ENCODE measurements at places on chromosomes 16 and 17. TPM values are rescaled to one million over a fixed set of nuclear protein-coding genes. Genes with fewer than 3 reads are reported as not detected.

The PHKB gene
- total RNA-seq = 64.8 TPM

The NECAB2 gene
- not detected for total RNA-seq

The HEATR3 gene
- total RNA-seq = 16.5 TPM

The LITAFD gene
- not detected for total RNA-seq

The OR3A3 gene
- not detected for total RNA-seq

The PIRT gene
- 6.4 TPM for total RNA-seq

GRCh38 chr16:81545470-81546250 is 101.1 kb downstream of the CMIP start:
- no peak for DNase-seq

DNA sequence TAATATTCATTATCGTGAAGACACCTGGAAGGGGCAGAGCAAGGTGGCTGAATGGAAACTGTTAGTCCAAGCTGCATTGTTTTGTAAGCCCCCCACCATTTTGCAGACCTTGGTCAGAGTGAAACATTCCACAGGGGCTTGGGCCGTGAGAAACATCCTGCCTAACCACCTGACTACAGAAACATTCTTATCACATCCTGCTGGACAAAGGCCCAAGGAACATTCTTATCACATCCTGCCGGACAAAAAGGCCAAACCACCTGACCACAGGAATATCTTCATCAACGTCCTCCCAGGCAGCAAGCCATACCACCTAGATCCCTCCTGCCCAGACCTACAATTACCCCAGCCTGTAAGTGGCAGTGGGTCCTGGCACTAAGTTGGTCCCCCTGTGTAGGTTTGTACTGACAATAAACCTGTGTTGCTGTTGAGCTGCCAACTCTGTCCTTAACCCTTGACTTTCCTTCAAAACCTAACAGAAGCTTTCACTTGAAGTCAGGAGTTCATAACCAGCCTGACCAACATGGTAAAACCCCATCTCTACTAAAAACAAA is 19.6 kb downstream of the ATF7IP2 start:
- no peak for DNase-seq

DNA sequence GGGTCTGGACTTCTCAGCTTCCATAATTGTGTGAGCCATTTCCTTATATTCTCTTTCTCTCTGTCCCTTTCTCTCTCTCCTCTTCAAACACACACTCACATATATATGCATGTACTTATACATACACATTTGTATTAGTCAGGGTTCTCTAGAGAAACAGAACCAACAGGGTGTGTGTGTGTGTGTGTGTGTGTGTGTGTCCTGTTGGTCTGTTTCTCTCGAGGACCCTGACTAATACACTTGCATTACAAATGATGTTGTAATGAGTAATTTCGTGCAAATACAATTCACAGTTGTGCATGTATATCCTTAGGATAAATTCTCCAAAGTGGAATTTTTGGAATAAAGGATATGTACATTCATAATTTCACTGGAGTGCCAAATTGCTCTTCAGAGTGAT is 115.3 kb downstream of the NPIPB5 start:
- no peak for DNase-seq

- DNase-seq = peak; percentile 34
Observed at GRCh38 chr17:73096211-73096610, 3.7 kb upstream of the SLC39A11 start.

DNA sequence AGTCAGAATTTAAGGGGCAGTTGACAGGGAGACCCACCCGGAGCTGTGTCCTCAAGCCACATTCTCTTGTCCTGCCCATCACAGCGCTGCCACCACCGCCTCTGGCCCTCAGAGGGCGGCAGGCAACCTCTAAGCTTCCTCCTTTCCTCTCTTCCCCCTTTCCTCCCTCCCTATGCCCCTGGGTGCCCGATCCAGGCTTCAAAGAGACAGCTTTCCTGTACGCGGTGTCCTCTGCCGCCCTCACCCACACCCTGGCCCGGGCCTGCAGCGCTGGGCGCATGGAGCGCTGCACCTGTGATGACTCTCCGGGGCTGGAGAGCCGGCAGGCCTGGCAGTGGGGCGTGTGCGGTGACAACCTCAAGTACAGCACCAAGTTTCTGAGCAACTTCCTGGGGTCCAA is 23.5 kb downstream of the WNT9B start:
- no peak for DNase-seq

DNA sequence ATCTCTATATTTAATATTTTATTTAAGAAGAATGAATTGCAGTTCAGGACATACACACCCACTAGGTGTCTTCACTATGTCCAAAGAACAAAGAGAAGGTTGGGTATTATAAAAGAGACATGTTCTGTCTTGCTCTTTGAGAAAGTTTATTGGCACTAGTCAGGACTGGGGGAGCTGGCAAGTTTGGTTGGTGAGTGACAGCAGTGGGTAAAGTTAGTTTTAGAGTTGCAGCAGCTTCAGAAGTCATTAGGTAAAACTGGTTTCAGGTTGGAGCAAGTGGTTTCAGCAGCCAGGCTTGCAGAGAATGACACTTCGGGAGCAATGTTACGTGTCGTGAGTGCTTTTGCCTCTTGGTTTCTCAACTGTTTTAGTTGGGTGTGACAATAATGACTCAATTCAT is 142.2 kb upstream of the HS3ST3A1 start:
- DNase-seq = no peak

DNA sequence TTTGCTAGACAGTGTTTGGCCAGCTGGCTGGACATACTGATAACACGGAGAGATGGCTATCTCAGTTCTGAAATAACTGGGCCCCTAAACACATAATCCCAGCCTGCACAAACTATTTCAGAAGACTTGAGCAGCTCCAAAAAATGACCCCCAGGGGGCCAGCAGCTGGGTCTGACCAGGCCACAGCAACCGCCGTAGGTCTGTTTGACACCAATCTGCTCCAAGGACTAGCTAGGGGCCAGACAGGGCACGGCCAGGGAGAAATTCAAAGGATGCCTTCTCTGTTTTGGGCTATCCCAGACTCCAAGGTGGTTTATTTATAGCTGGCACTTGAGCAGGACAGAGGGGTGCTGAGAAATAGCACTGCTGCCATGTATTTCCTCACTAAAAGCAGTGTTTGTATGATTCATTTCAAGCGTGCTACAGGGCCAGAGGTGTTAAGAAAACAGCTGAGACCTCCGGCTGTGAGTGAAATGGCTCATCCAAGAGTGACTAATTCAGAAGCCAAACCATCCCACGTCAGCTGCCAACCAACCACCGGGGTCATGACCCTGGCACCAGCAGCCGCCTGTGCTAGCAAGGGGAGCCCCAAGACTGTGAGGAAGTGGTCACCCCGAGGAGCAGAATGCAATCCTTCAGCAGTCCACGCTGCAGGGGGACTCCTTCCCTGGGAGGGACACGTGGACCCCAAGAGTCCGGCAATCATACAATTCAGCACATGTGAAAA is 5.7 kb downstream of the GGA2 start:
- no peak for DNase-seq

DNA sequence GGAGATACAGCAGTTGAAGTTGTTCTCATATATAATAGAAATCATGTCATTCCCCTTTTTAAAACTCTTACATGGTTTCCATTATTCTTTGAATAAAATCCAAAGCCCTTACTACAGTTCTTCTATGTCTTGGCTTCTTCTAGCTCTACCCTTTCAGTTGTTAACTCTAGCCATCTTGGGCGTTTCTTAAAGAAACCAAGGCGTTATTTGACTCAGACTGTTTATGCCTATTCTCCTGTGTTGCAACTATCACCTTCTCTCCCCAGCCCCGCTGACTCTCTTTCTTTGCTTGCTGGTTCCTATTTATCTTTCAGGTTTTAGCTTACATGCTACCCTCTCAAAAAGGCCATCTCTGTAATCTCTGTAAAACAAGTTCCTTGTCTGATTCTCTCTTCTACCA is 32.7 kb downstream of the NFATC3 start:
- no peak for DNase-seq

DNA sequence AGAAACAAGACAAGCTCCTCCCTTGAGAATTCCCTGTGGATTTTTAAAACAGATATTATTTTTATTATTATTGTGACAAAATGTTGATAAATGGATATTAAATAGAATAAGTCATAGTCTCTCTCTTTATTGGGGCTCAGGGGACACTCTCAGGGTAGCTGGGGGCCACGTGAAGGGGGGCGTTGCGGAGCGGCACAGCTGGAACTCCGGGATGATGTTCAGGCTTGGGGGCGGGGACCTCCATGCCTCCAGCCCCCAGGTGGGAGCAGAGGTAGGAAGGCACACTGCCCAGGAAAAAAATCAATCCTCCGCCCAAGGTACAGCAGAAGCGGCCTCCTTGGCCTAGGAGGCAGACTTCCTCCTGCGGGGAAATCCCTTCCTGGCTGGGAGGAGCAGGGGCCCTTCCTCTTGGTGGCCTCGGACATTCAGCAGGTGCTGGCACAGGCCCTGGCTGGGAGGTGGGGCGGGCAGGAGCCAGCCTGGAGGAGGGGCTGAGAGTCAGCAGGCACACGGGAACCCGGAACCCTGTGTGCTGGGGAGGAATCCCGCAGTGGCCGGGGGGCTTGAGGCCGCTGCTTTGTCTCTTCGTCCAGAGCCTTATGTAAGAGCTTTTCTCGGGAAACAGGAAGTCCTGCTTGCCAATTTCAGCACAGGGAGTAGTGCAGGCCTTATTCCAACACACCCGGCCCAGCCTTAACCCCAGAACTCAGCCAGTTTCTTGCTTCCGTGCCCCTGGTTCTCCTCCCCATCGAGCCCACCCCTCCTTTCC is 591 bp upstream of the TNFSF13 start:
- no peak for DNase-seq

DNA sequence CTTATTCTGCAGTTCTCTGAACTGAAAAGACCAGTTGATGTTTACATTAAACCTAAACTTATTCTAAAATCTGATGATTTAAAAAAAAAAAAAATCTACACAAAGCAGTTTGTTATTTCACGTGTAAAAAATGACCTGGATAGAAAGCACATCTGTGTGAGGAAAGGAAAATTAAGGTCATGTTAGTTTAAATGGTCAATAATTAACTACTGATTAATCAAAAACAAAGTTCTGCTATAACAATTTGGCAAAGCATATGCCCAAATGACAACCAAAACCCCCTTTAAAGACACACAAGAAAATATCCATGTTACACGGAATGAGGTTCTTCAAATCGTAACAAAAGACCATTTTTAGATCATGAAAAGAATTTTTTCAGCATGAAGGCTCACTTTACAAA is 30.4 kb downstream of the CACNG1 start:
- DNase-seq = no peak

GRCh38 chr17:4851084-4851483 is 17.9 kb downstream of the MINK1 start:
- no peak for DNase-seq

DNA sequence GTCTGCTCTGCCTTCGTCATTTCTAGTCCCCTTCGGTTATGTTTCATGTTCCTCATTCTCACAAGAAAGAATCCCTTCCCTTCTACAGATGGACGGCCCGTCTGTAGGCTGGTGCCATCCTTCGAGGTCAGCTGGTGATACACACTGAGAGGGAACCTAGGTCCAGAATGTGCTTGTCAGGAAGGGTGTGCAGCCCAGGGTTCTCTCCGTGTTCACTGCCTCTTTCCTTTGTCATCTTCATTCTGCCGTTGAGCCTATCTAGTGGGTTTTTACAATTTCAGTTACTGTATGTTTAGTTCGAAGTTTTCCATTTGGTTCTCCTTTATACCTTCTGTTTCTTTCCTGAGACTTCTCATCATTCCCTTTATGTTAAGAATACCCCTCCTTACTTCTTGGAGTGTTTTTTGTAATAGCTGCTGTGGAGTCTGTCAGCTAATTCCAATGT is 18.9 kb downstream of the KIAA0513 start:
- no peak for DNase-seq

GRCh38 chr16:65413861-65414260 is 292.0 kb upstream of the CDH11 start:
- no peak for DNase-seq

GRCh38 chr17:33050611-33051140 is 59.0 kb downstream of the SPACA3 start:
- DNase-seq = peak; percentile 88

- no peak for DNase-seq
Observed at GRCh38 chr17:70166615-70167014, 2.7 kb upstream of the KCNJ2 start.
